Hepatocyte (in vitro differentiated cells): ENCODE measurements at places on chromosomes 13 and 19.

GRCh38 chr13:88925954-88926353, 1254.8 kb downstream of the SLITRK5 start:
- no peak for DNase-seq

- peak; percentile 57 for DNase-seq
These were observed 3.8 kb downstream of the ZC3H4 start for GRCh38 chr19:47109541-47110375.

DNA sequence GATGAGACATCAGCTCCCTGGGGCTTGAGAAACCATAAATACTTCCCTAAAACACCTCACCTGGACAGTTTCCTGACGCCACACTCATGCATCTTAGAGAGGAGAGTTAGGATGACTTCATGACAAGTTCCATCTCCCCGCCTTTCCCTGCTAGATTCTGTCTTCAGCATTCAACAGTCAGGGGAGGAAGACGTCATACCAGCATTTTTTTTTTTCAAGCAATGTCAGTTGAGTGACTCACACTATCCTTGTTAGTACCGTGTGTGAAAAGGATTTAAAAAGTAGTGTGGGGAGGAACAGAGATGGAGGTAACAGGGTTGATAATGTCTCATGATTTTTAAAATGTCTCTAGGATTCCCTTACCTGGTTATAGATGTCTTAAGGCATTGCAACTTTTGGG, at the start of gene OR7D2:
TSS of gene OR7D2 (plus strand) at position 79 of the 400 bp plus-strand sequence. CDS start 6,803 bp downstream, outside the sequence.
- DNase-seq, result no peak

DNA sequence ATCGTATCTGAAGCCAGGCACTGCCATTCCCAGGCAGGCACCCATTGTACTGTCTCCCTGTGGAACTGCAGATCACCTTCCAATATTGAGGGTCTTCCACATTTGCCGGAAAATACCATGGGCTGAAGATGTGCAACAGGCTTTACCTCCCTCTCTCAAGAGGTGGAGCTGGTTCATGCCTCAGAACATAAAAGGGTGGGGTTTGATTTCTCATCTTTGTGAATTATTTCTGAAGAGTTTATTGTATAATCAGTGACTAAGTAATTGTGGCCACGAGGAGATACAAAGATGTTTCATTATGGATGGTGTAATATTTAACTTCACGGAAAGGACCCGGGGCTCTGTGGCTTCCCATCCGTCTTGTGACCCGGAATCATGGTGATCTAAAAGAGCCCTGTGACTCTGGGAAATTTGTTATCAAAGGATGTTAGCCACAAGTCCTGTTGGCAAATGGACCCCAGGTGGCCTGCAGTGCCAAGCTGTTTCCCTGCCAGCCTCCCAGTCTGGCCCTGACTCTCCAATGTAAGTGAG, 230.5 kb downstream of the LACC1 start:
- no peak for DNase-seq

DNA sequence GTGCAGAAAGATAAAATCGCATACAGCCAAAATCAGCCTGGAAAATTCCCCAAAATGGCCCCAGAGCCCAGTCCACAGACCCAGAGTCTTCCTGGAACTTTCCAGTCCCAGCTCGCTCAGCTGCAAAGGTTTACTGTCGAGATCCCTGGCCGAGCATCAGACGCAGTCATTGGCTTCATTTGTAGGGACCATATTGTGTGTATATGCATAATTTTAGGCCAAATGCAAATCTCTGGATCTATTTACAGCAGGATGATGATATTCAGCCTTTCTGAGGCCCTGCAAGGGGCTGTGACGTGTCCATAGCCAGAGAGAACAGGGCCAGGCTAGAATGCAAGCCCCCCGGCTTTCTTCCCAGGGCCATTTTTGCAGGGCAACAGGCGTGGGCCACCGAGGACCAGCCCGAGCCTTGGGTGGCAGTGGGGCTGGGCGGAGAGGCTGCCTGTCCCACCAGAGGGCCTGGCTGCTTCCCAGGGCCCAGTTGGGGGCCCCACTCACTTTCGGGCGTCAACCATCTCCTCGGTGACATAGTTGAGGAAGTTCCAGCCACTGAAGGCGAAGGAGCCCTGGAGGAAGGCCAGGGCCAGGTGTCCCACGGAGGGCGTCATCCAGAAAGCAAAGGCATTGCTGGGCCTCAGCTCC, 13.7 kb downstream of the SLC7A10 start:
- no peak for DNase-seq

GRCh38 chr19:456547-457110, 4.2 kb downstream of the SHC2 start:
- DNase-seq, result no peak
